Stimulated activated CD4-positive, alpha-beta T cell treated with anti-CD3 and anti-CD28 coated beads, Interleukin-2, amount 100 ng/mL, for 48 hours (primary cell): ENCODE measurements at places on chromosomes 4 and X.

DNA sequence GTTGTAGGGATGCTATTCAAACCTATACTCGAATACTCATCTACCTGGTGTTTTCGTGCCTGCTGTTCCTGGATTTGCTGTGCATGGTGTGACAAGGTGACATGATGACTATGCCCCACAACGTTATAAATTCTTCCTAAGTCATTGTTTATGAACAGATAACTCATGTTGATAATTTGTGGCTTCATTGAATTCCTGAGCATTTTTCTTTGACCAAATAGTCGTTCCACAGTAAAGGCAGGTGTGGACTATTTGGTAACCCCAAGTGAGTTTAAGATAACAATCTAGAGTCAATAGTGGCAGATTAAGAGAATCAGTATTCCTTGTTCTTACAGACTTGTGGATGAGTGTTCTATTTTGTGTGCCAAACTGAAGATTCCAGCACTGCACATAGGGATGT is 59.9 kb downstream of the SNX25 start:
- no peak for DNase-seq

- no peak for DNase-seq
Observed at GRCh38 chr4:59400334-59400733, 1799.8 kb upstream of the ADGRL3 start.

GRCh38 chr4:65653740-65654361 is 16.4 kb downstream of the EPHA5 start:
- no peak for DNase-seq

DNA sequence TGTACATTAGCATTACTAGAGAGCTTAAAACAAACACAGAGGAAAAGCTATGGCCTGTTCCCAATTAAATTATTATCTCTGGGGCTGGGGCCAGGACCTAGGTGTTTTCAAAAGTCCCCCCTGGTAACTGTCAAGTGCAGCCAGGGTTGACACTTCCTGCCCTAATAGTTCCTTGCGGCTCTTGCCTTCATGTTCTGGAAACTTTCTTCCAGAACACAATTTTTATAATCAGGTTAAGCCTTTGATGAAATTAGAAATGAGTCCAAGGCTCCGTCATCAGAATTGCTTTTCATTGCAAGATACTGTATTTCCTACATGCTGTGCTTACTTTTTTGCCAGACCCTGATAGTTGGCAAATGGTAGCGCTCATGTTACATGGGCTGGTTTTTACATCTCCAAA is 229.6 kb downstream of the UNC5C start:
- DNase-seq, result no peak

DNA sequence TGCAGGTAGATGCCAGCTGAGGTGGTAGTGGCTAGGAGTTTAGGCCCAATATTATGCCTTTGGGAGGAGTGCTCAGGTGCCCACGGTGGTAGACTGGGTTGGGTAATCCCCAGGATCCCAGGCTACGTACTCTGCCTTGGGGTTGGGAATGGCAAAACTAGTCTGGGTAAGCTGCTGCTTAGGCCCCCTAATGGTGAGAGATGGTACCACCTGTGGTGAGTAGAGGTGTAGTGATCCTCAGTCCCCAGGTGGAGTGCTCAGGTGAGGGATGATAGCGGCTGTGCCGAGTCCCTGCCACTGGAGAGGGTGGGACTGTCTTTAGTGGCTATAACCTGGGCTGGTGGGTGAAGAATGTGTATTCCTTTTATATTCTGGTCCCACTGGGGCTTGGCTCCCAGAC is 75.2 kb downstream of the IL1RAPL2 start:
- no peak for DNase-seq

DNA sequence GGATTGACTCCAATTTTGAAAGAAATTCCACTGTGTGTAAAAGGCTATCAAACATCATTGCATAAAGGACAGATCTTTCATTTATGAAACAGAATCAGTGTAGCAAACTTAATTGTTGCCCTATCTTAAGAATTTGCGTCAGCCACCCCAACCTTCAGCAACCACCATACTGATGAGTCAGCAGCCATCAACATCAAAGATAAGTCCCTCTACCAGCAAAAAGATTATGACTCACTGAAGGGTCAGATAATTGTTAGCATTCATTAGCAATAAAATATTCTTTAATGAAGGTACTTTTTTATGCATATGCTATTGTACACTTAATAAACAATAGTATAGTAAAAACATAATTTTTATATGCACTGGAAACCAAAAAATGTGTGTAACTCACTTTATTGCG is 15.8 kb upstream of the GRSF1 start:
- DNase-seq, result no peak
